ENCODE measurements at places on chromosomes 5 and 9.

GRCh38 chr9:127158786-127159324 lies 36.4 kb upstream of the ANGPTL2 start:
- DNase-seq: no peak

DNA sequence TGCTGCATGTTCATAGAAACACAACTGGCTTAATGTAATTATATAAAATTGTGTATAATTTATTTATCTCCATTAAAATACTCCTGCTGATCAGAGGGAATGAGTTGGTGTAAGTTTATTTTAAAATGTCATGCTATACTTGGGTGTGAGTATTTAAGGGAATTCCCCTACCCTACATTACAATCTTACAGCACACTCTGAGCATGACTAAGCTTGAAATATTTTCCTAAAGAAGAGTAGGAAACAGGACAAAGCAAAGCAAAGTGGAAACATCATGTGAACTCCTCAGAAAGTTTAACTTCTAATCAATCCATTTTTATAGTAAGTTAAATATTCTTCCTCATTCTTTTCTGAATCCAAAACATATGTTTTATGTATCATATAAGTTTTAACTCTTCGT lies 1271.3 kb downstream of the EFNA5 start:
- no peak for DNase-seq

DNA sequence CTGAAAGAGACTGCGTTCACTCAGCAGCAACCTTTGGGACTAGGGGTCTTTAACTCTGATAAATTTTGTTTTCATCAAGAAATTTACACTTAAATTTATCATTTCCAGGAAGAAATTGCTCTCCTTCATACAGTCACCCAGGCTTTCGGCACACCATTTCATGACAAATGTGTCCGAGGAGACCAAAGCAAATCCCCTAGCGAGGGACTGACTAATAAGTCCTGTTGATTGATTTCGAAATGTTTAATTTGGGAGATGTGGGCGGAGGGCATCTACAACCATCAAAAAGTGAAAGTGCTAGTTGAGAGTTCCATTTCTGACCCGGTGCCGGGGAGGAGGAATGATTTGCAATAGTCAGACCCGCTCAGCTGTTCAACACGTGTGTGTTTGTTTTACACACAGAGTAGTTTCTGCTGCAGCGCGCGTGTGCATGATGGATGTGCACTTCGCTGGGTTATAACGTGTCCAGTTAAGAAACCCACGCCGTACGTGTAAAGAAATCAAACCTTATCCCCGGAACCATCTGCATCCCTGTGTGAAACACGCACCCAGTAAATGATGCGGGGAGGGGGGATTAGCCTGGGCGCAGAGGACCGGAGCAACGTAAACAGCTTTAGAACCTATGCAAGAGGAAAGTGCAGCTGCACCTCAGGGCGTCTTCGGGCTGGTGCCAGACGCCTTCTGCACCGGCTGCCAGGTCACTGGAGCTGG lies 845 bp upstream of the NR4A3 start:
- no peak for DNase-seq

- DNase-seq: no peak
These were observed 118.0 kb upstream of the FSTL4 start for GRCh38 chr5:133730346-133730745.

DNA sequence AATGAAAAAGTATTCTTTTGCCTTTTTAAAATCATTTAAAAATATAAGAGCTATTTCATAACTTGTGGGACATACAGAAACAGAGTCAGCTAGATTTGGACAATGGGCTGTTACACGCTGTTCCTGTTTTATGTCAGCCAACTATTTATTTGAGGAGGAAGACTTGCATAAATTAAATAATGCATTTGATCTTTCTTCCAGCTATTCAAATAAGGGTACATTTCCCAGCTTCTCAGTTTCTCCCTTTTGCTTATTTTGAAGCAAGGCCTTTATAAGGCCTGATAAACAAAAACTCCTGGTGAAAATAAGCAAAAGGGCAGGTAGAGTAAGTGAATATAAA lies 6.5 kb downstream of the STOM start:
- no peak for DNase-seq

DNA sequence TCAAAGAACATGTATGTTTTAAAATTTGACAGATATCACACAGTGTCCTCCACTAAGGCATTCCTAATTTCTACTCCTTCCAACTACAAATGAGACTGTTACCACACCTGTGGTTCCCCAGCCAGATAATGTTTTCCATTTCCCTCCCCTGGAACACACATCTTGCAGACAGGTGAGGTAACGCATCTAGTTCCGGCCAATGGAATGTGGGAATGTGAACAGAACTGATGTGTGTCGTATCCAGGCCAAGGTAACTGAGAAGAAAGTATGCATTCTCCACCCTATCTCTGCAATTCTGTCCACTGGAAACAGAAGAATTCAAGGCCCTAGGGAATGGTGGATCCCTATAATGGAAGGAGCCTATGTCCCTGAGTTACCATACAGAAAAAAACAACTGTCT lies 19.9 kb upstream of the NR4A3 start:
- no peak for DNase-seq

DNA sequence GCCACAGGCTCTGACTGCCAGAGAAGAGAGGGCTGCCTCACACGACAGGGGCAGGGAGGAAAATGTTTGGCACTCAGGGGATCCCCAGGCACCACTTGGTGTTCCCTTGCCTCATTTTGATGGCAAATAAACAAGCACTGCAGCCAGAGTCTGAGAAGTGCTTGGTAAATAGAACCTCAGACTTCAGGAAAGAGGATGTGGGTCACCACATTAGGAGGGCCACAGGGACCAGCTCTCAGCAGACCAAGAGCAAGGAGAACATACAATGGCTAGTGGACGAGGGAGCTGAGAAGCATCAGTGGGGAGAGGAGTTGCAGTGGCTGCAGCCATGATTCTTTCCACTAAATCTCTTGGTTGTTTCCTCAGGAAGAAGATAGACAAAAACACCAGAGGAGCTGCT lies 413.9 kb downstream of the GADD45G start:
- DNase-seq: no peak

DNA sequence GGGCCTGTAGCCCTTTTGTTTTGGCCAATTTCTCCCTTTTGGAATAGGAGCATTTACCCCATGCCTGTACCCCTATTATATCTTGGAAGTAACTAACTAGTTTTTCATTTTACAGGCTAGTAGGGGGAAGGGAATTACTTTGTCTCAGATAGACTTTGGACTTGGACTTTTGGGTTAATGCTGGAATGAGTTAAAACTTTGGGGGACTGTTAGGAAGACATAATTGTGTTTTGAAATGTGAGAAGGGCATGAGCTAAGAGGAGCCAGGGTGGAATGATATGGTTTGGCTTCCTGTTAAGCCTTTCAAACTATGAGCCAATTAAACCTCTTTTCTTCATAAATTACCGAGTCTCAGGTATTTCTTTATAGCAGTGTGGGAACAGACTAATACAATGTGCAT lies 168.1 kb downstream of the FGF1 start:
- no peak for DNase-seq

- DNase-seq: no peak
These were observed 66.6 kb upstream of the STXBP1 start for GRCh38 chr9:127545196-127546124.

DNA sequence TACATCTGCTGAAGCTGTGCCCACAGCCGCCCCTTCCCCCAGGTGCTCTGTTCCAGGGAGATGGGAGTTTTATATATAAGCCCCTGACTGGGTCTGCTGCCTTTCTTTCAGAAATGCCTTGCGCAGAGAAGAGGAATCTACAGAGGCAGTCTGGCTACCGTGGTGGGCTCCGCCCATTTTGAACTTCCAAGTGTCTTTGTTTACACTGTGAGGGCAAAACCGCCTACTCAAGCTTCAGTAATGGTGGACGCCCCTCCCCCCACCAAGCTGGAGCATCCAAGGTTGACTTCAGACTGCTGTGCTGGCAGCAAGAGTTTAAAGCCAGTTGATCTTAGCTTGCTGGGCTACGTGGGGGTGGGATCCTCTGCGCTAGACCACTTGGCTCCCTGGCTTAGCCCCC lies 41.3 kb downstream of the RANBP17 start:
- DNase-seq: peak; percentile 33

DNA sequence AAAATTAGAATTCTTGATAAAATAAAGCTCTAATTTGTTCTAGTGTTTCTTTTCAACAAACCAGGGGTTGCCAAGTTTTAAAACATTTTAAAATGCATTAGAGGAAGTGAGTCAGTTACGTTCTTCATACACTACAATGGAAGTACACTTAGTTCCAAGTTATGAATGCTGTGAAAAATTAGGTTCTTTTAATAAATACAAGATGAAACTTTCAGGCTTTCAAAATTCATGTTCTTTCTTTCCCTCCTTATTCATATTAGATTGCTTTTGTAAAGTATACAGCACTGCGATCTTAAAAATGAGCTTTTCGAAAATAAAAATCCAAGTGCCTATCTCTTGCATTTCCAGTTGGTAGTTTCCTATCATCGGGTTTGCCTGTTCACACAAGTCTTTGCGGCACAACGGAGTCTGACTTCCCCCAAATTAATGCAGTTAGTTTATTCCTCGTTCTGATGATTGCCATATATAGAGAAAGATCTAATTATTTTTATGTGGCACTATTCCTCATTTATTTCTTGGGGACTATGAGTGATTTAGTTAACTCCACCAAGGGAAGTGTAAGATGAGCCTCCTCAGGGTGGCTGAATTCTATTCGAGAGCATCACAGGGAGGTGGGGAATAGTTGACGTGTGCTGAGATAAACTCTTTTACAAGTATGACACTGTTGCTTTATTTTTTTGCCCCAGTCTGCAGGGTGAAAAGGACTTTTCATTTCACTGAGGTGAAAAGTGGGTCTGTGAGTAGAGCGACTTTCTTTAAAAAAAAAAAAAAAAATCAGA lies 238.2 kb downstream of the CD180 start:
- DNase-seq: no peak

DNA sequence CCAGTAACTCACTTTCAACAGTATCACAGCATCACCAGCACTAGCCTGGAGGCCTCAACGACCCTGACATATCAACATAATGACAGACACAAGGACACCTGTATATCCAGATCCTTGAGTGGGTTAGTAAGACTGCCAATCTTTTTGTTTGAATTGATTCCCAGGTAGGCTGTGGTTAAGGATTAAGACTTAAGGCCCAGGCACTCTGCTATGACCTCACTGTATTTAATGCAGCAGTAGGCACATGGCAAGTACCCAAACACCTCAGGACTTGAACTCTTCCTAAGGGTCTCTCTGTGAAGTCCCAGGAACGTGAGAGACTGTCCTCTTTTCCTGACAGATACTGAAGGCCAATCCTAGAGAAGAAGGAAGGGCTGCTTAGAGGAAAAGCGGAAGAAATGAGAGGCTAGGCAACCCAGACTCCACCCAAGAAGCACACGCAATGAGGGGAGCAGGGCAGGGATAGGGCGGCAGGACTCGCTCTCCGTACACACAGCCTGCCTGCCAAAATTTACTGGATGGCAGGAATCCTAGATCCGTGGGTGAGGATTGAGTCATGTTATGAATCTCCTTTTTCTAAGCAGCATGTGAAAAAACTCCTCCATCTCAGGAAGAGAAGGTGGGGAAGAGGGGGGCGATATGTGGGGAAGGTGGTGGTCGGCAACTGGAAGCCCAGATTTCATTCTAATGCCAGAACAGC lies 93.4 kb downstream of the SIL1 start:
- DNase-seq: peak; percentile 22

- DNase-seq: peak; percentile 38
These were observed 168.8 kb downstream of the PDE4D start for GRCh38 chr5:59724482-59725391.

GRCh38 chr5:179264053-179264782 lies 81.0 kb downstream of the ADAMTS2 start:
- peak; percentile 20 for DNase-seq

GRCh38 chr9:108416324-108416723 lies 439.5 kb downstream of the ACTL7B start:
- DNase-seq: no peak

- DNase-seq: peak; percentile 60
These were observed at the start of gene TJP2 for GRCh38 chr9:69173891-69174615. TSS of gene TJP2 (plus strand) at chr9:69174277. CDS start at chr9:69174373, 96 bp downstream.

GRCh38 chr5:181126841-181127240 lies 4.1 kb downstream of the OR2V1 start:
- DNase-seq: no peak

- DNase-seq: no peak
These were observed 93.8 kb downstream of the TMEM215 start for GRCh38 chr9:32877103-32877502.

DNA sequence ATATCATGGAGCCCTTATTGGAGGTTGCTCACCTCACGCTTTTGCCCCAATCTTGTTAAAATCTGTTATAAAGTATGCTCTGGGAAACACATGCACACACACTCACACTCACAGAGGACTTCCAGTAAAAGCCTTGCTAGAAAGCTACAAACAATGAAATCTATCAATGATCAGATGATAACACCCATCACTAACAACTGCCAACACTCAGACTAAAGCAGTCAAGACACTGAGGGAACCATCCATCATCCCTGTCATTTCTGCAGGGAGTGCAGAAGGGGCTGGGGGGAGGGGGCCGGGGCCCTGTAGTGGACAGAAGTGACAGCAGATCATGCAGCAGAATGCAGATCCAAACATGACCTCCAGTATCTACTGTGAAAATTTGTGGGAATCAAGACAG lies 179.1 kb downstream of the AOPEP start:
- DNase-seq: peak; percentile 5

DNA sequence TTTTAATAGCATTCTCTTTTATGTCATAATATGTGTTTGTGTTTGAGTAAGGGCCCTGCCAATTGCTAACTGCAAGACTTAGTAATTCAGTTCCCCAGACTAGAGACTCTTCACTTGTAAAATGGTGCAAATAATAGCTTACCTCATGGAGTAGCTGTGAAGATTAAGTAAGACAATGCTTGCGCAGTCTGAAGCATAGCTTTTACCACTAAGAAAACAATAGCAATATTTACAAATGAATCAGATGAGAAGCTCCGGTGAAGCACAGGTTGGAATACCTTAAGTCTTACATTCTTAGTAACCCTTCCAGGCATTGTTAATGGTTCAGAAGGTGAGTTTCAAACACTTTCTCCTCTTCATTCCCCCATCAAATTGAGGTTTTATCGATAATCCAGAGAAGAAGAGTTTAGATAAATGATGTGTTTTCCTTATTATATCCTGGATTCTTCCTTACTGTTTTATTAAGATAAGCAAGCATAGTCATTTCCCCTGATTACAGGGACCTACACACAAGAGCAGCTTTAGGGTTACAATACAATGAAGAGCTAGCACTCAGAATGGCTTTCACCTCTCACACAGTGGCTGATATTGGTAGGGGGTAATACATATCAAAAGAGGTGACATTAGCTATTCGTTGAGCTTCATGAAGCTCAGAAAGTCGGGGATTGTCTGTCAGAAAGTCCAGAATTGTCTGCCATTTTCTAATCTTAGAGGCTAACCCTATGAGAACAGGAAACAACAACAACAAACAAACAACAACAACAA lies 96.4 kb upstream of the EDIL3 start:
- DNase-seq: peak; percentile 29

DNA sequence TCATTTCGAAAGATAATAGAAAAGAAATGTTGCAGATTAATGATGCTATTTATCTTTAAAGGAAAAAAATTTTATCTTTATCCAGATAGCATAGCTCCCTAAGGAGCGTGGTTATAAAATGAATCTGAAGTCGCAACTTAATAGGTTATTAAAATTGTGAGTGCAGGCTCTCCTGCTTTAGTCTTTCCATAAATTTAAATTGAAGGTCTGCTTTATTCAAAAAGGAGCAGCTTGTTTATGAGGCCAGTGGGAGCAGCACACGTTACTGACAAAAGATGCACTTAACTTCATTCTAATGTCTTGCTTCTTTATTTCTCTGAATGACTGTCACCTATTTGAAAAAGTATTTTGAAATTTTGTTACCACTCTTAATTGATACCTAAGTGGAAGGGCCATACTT lies 95.0 kb downstream of the ZCCHC7 start:
- DNase-seq: no peak
